ENCODE measurements at places on chromosomes 5 and 9. TPM values are rescaled to one million over a fixed set of nuclear protein-coding genes. Genes with fewer than 3 reads are reported as not detected.

Gene LRRC19
- not detected for total RNA-seq

Gene TNFSF15
- total RNA-seq, result 0.49 TPM

Gene FAM169A
- total RNA-seq, result 0.36 TPM

Gene ESM1
- not detected for total RNA-seq

Gene RNF180
- total RNA-seq, result under 0.01 TPM

Gene PPP2R2B
- total RNA-seq, result not detected

Gene DOLPP1
- total RNA-seq, result 12.4 TPM

Gene CCL27
- not detected for total RNA-seq

Gene ENG
- 32.1 TPM for total RNA-seq

Gene SPATA31A1
- not detected for total RNA-seq

Gene PDLIM4
- 0.48 TPM for total RNA-seq

Gene PCDHGA8
- total RNA-seq, result 1.6 TPM

Gene C5orf58
- not detected for total RNA-seq

Gene TMC1
- 0.29 TPM for total RNA-seq

Gene OBP2B
- not detected for total RNA-seq

Gene GRIN1
- not detected for total RNA-seq

Gene SPATA31A3
- not detected for total RNA-seq

Gene DNAH5
- total RNA-seq, result 2.0 TPM

Gene JAKMIP2
- total RNA-seq, result not detected

Gene PLAC8L1
- not detected for total RNA-seq

Gene NTRK2
- total RNA-seq, result 0.20 TPM

Gene UGT3A1
- not detected for total RNA-seq

Gene OTP
- total RNA-seq, result under 0.01 TPM

Gene FOXD4L5
- not detected for total RNA-seq

Gene CCDC192
- not detected for total RNA-seq

Gene MAP1B
- 35.8 TPM for total RNA-seq

Gene MATR3
- total RNA-seq, result 241 TPM

Gene CYSRT1
- 1.1 TPM for total RNA-seq

Gene SLC25A2
- total RNA-seq, result not detected

Gene SPATA31D4
- not detected for total RNA-seq

Gene SPINK7
- total RNA-seq, result not detected

Gene SLC36A1
- 2.5 TPM for total RNA-seq

Gene INSL6
- not detected for total RNA-seq

Gene ARHGEF28
- 11.3 TPM for total RNA-seq

Gene MRPL41
- 66.7 TPM for total RNA-seq

Gene KCNV2
- total RNA-seq, result not detected

Gene PAPPA
- 0.20 TPM for total RNA-seq

Gene ST8SIA4
- 0.39 TPM for total RNA-seq

Gene ARL14EPL
- total RNA-seq, result 0.20 TPM
